ENCODE measurements at places on chromosomes 4 and X. TPM values are rescaled to one million over a fixed set of nuclear protein-coding genes. Genes with fewer than 3 reads are reported as not detected.

Gene TGIF2LX
- not detected for total RNA-seq

Gene ZBTB33
- total RNA-seq, result 11.5 TPM

- no peaks in the 10 kb centered on the region for H3K36me3 ChIP-seq
- H3K4me1 ChIP-seq, result no peaks in the 10 kb centered on the region
- DNase-seq, result no peak
- no peaks in the 10 kb centered on the region for H3K27me3 ChIP-seq
- H3K27ac ChIP-seq, result no peak overlapping the region
Measured at GRCh38 chr4:186918466-186918865, 194.8 kb upstream of the FAT1 start.

DNA sequence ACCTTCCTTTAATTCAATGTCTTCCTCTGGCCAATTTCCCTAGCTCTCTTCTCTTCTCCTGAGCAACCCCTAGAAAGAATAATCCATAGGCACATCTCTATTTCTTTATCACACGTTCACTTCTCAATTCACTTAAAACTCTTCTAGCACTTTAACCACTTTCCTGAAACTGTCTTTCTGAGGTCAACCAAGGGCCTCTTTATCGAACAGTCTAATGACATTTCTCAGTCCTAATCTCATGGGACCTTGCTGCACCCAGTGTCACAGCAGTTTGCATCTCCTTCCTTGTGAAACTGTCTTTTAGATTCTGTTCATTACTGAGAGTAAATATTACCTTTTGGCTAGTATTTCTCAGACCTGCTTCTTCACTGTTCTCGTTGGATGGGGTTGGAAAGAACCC is 285.3 kb upstream of the RASGEF1B start:
- no peak overlapping the region for H3K27ac ChIP-seq
- H3K27me3 ChIP-seq, result no peaks in the 10 kb centered on the region
- H3K36me3 ChIP-seq, result no peaks in the 10 kb centered on the region
- H3K4me1 ChIP-seq, result peaks cover 13% of the 10 kb centered on the region
- no peak overlapping the region for H3K4me3 ChIP-seq

DNA sequence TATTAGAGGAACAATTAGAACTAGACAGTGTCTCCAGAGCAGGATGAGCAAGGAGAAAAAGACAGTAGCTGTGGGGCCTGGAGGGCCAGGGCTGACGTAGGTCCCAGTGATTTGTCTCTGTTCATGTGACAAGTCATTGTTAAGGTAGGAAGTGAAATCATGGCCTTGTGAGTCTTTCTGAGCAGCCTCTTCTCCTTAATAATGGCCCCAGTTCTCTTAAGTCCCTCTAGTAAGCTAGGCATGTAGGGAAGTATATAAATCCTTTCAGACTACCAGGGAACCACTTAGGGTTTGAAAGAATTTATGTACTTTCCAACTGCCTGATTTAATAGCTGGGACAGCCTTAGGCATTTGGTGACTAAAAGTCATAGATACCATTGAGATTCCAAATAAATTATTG is 133.0 kb downstream of the KLHL8 start:
- H3K27ac ChIP-seq, result no peak overlapping the region
- DNase-seq, result no peak
- no peak overlapping the region for H3K4me3 ChIP-seq
- H3K36me3 ChIP-seq, result peaks cover 20% of the 10 kb centered on the region

DNA sequence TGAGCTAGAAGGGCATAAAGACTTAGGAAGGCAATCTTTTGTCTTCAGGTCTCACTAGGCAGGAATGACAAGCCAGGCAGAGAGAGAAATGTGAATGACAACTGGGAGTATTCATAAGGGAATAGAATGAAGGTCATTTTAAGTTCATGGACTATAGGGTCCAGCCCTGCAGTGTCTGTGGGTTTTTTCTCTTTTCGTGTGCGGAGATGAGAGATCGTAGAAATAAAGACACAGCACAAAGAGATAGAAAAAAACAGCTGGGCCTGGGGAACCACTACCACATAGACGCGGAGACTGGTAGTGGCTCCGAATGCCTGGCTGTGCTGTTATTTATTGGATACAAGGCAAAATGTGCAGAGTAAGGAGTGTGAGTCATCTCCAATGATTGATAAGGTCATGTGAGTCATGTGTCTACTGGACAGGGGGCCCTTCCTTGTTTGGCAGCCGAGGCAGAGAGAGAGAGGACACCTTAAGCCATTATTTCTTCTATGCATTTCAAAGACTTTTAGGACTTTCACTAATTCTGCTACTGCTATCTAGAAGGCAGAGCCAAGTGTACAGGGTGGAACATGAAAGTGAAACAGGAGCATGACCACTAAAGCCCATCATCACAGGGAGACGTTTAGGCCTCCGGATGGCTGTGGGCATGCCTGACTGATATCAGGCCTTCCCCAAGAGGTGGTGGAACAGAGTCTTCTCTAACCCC is 921.8 kb upstream of the PCDH10 start:
- DNase-seq, result no peak
- no peaks in the 10 kb centered on the region for H3K4me1 ChIP-seq
- no peak overlapping the region for H3K4me3 ChIP-seq
- H3K36me3 ChIP-seq, result no peaks in the 10 kb centered on the region
- H3K27ac ChIP-seq, result no peak overlapping the region

- H3K36me3 ChIP-seq, result no peaks in the 10 kb centered on the region
- no peak for DNase-seq
- H3K27ac ChIP-seq, result no peak overlapping the region
- peaks cover 11% of the 10 kb centered on the region for H3K4me1 ChIP-seq
- no peak overlapping the region for H3K4me3 ChIP-seq
- no peaks in the 10 kb centered on the region for H3K27me3 ChIP-seq
Measured at GRCh38 chr4:94911106-94911505, 153.4 kb downstream of the BMPR1B start.

DNA sequence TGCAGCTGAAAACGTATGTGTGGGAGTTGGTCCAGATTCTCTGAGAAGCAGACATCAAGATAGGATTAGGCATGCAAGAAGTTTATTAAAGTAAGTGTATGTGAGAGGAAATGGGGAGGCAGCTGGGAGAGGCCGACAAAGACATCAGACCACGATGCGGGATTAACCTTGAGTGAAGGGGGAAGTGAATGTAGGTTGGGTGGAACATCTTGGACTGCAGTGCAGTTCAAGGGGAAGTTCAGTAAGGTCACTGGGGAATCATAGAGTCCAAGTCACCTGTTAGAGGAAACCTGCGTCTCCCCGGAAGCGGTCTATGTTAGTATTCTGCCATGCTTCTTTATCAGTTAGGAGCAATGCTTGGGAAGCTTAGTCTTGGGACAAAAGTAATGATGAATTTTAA is 22.0 kb downstream of the CXCL8 start:
- H3K36me3 ChIP-seq, result no peaks in the 10 kb centered on the region
- no peak overlapping the region for H3K4me3 ChIP-seq
- H3K4me1 ChIP-seq, result no peaks in the 10 kb centered on the region
- no peaks in the 10 kb centered on the region for H3K27me3 ChIP-seq

DNA sequence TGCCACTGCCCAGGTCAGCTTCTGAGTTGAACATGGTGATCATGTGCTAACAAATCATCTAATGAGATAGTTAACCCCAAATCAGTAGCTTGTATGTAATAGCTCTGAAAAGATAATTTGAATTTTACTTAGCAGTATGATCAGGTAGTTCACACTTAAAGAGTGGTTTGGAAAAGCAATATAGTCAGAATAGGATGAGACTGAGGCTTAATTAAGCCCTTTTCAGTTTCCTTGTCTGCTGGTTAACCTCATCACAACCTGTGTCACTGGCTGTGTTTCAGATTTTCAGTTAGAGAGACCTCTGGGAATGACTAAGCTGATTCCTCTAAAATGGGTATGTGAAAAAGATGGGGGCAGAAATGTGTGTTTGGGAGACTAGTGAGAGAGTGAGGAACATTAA is 38.1 kb downstream of the GPR174 start:
- H3K4me1 ChIP-seq, result peaks cover 55% of the 10 kb centered on the region
- H3K27ac ChIP-seq, result peak overlapping the region; percentile 72
- peak overlapping the region; percentile 25 for H3K4me3 ChIP-seq
- H3K27me3 ChIP-seq, result no peaks in the 10 kb centered on the region
- DNase-seq, result no peak
- peaks cover 36% of the 10 kb centered on the region for H3K36me3 ChIP-seq

DNA sequence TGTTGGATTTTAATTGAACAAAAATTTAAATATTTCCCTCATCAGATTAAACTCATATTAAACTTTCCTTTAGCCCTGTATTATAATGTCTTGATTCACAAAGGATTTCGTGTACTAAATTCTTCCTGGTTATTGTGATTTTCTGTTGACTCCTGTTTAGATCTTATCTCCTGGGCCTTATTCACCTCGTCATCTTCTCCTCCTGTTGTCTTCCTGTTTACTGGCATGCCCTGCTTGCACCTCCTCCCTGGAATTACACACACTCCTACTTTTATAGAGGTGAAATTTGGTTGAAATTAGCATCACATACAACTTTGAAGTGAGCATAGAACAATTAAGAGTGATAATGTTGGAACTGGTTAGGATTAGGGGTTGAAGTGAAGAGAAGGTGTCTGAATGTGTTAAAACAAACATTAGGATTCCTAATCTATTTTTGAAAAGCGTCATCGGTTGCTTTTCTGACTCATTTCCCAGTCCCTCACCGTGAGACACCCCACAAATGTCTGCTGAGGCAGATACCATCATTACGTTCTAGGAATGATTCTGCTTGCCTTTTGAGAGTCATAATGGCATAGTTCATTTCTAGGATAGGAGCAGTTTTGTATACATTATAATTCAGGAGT is 32.5 kb downstream of the TLL1 start:
- no peak overlapping the region for H3K27ac ChIP-seq
- no peaks in the 10 kb centered on the region for H3K4me1 ChIP-seq
- H3K36me3 ChIP-seq, result no peaks in the 10 kb centered on the region
- no peaks in the 10 kb centered on the region for H3K27me3 ChIP-seq
- H3K4me3 ChIP-seq, result no peak overlapping the region

- no peak overlapping the region for H3K4me3 ChIP-seq
- no peaks in the 10 kb centered on the region for H3K27me3 ChIP-seq
- DNase-seq, result no peak
Measured at GRCh38 chr4:103895876-103896465, 176.2 kb upstream of the TACR3 start.

- H3K27me3 ChIP-seq, result peaks cover 19% of the 10 kb centered on the region
- no peaks in the 10 kb centered on the region for H3K4me1 ChIP-seq
- no peak for DNase-seq
- H3K27ac ChIP-seq, result no peak overlapping the region
- no peak overlapping the region for H3K4me3 ChIP-seq
Measured at GRCh38 chr4:150230561-150230960, 152.3 kb downstream of the DCLK2 start.

DNA sequence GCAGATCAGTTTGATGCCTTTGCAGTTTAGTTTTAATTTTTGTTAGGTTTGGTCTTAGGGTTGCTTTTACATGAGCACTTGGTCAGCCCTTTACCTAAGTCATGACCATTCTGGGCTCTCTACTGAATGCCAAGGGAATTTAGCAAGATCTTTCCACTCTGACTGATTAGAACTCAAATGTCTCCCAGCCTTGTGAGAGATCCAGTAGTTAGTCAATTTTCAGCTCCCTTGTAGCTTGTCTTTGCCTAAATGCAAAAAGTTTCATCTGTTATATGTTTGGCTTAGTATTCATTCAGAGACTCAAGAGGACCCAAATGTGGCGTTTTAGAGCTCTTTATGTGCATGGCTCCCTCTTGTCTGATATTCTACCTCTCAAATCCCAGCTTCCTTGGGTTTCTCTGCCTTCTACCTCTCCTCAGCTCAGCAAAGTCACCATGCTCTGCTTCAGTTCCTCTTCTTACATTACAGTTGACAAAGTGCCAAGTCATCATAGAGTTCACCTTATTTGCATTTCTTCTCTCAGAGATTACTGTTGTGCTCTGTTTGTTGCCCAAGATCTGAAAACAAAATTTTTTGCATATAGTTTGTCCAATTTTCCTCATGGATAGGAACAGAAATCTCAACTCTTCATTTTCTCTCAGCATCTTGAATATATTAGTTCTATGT is 17.5 kb upstream of the JAKMIP1 start:
- no peaks in the 10 kb centered on the region for H3K4me1 ChIP-seq
- peaks cover 41% of the 10 kb centered on the region for H3K27me3 ChIP-seq
- H3K36me3 ChIP-seq, result peaks cover 3% of the 10 kb centered on the region
- DNase-seq, result no peak

DNA sequence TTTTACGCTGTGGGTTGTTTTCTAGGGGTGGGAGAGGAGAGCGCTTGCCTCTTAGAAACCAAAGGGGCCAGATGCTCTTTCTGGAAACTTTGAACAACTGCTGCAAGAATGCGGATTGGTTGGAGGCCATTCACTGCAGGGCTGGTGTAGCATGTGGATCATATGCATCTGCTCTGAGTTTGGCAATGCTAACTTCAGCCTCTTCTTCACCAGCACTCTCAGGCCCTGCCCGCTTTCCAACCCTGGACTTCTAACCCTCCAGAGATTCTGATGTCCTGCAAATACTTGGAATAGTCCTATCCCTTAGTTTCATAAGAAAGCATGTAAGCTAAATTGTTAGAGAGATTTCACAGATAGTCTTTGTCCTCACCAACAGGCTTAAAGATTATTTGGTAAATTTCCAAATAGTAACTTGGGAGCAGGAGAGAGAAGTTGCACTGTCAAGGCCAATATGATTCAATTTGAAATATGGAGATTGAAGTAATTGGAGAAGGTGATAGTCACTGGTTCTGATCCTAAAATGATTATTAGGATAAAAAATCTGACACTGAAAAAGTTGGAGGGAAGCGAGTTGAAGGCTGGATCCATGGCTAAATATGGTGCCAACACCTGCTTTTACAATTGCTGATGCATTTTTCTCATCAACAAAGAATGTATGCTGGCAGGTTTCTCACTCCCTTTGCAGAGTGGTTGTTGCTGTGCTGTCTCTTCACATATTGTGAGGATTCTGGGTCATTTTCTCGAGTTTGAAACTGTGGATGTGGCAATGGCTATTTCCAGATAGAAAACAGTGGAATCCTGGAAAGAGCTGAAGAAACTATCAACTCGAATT is 210.4 kb downstream of the PTTG2 start:
- H3K4me1 ChIP-seq, result peaks cover 17% of the 10 kb centered on the region
- H3K36me3 ChIP-seq, result peaks cover 4% of the 10 kb centered on the region
- peaks cover 14% of the 10 kb centered on the region for H3K27me3 ChIP-seq
- no peak for DNase-seq

All from activated CD8-positive, alpha-beta T cell treated with anti-CD3 and anti-CD28 coated beads, Interleukin-2, amount 10 ng/mL, durations not matched to agents 7 days and 5 days (primary cell).